ENCODE measurements at places on chromosomes 7 and 10.
A peak's percentile ranks its signal among the peaks of the same experiment; 100 is the strongest.

DNA sequence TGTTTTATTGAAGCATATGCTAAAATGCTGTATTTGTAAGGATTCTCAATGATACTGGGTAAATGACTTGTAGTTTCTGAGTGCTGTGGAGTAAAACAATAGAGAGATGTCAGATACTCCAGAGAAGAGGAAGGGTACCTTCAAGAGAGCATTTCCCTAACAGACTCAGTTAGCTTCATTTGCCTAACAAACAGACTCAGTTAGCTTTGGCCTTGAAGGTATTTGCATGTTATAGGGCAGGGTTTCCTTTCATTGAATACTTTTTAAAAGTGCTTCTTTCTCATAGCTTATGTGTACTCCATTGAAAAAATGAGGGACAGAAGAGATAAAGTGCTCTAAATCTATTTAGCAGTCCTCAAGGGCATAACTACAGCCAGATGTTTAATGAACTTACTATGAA, 101.8 kb downstream of the CHN2 start:
- DNase-seq = no peak

GRCh38 chr7:110010359-110010758, 1080.6 kb upstream of the LRRN3 start:
- DNase-seq = no peak

DNA sequence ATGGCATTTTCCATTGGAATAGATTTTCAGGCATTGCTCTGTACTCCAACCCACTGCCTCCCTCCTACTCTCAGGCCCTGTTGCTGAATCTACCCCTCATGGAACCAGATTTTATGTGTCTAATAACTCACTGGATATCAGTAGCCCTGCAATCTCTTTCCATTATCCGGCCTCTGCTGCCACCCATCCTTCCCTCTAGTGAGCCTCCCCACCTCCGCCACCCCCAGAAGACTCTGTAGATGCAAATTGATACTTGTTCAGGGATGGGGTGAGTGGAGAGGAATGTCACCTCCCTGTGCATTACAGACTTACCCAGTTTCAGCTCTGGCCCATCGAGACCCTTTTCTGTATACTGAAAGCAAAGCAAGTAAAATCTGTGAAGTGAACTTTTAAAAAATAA, 52.3 kb upstream of the PHYHIPL start:
- DNase-seq = no peak

GRCh38 chr10:58384095-58384494, 1.1 kb upstream of the TFAM start:
- no peak for DNase-seq

DNA sequence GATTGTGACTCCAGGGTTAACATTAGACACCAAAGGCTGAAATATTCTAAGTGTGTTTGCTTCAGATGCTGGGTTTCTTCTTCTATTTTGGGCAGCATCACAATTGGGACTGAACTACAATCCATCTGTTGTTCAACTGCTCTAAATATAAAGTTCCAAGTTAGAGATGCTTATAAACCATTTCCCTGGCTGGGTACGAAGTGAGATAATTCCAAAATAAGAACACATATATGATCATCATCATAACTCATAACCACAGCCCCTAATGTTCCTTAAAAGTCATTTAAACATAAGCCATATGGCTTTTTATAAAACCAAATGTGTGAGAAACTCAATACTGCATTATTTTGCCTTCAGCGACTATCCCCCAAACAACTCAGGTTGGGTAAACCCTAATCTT, 28.8 kb downstream of the DNA2 start:
- no peak for DNase-seq

GRCh38 chr7:50562136-50562535, 3.1 kb downstream of the DDC start:
- no peak for DNase-seq

- peak; percentile 5 for DNase-seq
These were observed 475 bp upstream of the NRBF2 start for GRCh38 chr10:63132651-63133055.

- no peak for DNase-seq
These were observed 6.7 kb upstream of the GRIFIN start for GRCh38 chr7:2482725-2483451.

DNA sequence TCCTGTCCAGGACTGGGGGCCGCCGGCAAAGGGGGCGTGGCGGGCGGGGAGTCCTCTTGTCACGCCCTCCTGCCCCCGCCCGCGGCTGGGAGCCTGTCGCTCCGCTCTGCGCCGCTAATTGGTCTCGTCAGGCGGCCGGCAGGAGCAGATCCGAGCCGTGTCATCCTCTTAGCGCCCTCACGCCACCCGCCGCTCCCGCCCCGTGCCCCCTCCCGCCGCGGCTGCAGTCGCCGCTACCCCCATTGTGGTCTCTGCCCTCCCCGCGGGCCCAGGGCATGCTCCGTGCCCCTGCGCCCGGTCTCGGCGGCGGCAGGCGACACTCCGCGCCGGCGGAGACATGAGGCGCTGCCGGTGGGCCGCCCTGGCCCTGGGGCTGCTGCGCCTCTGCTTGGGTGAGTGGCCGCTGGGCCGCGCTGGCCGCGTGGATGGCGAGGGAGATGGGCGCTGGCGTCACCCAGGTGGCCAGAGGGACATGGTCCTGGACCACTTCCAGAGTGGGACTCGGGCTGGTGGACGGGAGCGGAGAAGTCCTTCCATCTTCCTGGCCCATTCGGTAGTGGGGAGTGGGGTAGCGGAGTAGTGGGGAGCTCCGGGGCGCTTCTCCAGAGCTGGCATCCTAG, at the start of gene CDHR1:
TSS of gene CDHR1 (plus strand) at position 114 of the 620 bp plus-strand sequence. CDS start at position 338, 224 bp downstream.
- no peak for DNase-seq

DNA sequence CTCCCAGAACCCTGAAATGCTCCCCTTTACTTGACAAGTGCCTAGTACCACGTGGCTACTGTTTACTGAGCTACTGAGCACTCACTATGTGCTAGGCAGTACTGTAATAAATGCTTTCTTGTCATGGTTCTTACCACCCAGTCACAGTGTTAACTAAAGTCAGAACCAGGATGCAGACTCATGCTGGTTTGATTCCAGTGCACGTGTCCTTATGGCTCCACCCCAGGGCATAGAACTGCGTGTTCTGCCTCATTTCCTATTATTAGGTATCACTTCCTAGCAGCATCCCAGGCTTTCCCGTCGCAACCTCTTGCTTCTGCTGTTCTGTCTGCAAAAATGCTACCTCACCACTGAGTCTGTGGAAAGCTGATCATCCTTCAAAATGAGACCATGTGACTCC, 71.7 kb upstream of the DOCK1 start:
- DNase-seq = no peak

GRCh38 chr10:45407542-45407941, 33.5 kb downstream of the ALOX5 start:
- DNase-seq = no peak

DNA sequence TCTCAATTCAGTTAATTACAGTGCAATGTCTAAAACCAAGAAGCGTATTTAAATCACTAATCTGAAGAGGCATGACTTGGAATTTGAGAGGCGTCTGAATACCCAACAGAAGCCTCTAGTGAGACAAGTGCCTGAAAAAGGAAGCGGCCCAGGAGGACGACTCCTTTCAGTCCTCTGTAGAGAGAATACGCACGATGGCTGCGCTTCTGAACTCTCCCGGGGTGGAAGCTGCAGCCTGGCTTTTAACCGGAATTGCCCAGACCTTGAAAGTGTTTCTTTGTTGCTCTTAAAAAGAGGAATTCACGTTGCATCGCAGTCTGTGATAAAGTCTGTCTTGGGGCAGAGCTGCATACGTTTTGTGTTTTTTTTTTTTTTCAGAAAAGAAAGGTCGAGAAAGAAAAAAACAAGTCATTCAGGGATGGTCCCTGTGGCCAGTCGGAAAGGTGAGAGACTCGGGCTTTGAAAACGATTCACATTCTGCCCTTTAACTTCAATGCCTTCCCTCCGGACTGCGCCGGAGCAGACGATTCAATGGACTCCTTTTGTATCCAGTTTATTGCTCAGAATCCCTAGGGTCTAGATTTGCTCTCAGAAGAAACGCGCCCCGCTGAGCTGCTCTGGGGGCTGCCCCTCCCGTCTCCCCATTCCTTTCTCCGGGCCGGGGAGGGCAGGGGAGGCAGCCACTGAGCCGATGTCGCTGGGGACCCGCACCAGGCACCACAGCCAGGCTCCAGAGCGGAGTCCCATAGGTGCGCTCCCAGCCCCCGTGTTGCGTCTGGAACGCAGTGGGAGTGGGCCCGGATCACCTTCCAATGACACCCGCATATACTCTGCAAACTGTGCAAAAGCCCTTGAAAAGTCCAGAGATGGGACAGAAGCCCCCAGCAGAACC, 994 bp upstream of the PTF1A start:
- no peak for DNase-seq

GRCh38 chr10:75647675-75648074, 216.3 kb downstream of the LRMDA start:
- DNase-seq = no peak

DNA sequence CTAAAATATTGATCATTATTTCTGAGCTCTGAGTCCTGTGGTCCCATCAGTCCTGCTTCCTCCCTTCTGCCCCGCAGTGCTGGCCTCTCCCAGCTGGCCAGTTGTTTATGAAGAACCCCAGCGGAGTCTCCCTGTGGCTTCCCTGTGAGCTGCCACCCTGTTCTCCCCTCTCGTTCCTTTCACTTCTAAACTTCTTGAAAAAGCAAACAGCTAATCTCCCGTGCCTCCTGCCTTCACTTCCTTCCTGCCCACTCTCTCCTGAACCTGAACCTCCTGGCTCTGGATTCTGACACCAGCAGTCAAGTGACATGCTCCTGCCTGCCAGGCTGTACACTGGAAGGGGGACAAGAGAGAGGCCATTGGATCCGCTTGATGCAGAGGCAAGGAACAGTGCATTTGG, 63.7 kb upstream of the ZPBP start:
- no peak for DNase-seq

DNA sequence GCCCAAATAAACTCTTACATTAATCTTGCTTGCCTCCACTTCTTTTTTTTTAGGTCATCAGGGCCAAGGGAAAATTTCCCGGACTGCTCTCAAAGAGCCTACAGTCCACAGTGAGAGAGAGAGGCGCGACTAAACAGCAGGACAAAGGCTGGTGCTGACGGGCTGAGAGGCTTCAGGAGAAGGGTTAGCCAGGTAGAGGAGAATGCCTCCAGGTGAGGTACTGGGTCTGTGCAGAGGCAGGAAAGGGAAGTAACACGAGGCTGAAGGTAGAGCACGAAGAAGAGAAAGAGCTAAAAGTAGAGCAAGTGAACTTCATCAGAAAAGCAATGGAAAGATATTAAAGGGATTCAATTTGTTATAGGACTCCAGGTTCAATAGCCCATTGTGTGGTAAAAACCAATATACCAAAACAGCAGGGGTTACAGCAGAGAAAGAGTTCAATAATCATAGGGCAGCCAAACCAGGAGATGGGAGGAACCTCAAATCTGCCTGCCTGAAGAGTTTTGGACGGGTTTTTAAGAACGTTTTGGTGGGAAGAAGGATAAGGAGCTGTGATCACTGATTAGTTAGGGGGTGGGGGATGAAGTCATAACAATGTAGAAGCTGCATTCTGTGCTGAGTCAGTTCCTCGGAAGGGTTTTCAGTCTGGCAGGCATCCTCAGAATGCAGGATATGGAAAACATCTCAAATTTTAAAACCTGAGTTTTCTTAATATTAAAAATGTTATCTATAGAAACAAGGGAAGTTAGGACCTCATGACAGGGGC, 171.5 kb downstream of the AKR1D1 start:
- DNase-seq = no peak

- no peak for DNase-seq
These were observed 112.4 kb upstream of the SEMA3C start for GRCh38 chr7:81031243-81031642.

DNA sequence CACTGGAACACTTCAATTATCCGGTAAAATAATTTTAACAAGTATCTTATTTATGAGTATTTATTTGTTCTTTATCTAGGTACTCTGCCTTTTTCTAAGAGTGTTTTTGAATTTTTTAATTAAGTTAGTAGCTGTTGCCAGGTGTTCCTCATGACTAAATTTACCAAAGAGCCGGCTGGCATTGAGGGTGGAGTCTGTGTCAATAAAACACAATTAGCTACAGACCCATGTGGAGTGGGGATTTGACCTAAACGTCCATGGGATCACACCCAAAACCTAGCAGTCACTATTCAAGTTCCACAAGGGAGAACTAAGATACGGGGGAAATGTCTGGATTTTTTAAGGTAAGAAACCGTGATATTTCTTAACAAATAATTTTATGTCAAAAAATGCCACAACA, 9.8 kb downstream of the SLC16A12 start:
- no peak for DNase-seq

DNA sequence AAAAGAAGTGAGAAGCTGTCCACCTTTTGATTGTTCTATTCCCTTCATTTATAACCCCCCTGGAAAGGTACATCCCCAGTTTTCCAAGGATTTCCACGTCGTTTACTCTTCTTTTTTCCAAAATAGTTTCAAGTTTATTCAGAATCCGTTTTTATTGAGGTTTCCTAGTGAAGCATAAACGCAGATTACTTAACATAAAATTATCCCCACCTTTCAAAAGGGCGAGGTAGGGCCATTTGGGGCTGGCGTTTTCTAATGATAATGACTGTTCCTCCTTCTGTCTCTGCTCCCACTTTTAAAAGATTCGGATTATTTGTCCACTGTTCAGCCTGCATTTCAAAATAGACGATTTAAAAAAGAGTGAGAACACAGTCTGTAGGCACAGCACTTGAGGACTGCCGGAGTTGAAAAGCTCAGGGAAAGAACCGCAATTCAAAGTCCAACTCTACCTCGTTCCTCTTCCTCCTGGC, 165.2 kb upstream of the PPP1R3A start:
- DNase-seq = no peak

- peak; percentile 21 for DNase-seq
These were observed 38.5 kb downstream of the CRTAC1 start for GRCh38 chr10:97991871-97992270.

GRCh38 chr10:13792006-13792405, 205.2 kb downstream of the PRPF18 start:
- no peak for DNase-seq

DNA sequence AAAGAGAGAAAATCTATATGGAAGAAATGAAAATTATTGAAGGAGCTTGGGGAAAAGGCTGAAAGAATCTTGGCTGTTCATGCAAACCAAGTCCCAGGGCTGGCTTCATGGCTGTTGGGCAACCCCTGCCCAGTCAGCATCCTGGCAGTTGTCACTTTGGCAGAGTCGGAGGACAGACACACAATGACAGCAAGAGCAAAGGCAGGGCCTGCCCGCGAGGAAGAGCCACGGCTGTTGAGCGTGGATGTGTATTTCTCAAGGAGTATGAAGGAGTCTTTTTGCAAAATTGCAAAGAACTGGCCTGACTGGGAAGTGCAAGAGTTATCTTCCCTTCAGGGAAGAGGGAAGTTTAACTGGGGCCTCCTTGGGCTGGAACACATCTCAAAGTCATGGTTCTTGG, 11.7 kb downstream of the PTPRE start:
- no peak for DNase-seq

Data from HuH-7 (cell line).